ENCODE measurements at places on chromosomes 12 and 14. TPM values are rescaled to one million over a fixed set of nuclear protein-coding genes. Genes with fewer than 3 reads are reported as not detected.

- peak; percentile 51 for DNase-seq
Measured at GRCh38 chr14:32087173-32087861, 10.2 kb downstream of the ARHGAP5 start.

- no peak for DNase-seq
Measured at GRCh38 chr12:132803888-132804287, 24.8 kb downstream of the GOLGA3 start.

- no peak for DNase-seq
Measured at GRCh38 chr12:107843351-107844311, 69.1 kb downstream of the ASCL4 start.

DNA sequence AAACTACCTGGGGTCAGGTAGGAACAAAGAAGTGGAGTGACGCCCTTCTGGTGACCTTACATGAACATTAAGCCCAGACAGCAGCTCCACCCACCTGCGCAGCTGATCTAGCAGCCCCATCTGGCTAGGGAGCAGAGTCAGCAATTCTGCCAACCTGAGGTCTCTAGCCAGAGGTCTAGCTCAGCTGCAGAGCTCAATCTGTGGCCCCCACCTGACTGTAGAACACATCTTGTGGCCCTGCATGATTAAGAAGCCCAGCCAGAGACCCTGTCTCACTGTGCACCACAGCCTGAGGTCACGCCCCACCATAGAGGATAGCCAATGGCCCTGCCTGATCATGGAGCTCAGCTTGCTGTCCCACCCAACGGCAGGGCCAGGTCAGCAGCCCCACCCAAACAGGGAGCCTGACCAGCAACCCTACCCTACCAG, 50.6 kb upstream of the HIGD1C start:
- no peak for DNase-seq

DNA sequence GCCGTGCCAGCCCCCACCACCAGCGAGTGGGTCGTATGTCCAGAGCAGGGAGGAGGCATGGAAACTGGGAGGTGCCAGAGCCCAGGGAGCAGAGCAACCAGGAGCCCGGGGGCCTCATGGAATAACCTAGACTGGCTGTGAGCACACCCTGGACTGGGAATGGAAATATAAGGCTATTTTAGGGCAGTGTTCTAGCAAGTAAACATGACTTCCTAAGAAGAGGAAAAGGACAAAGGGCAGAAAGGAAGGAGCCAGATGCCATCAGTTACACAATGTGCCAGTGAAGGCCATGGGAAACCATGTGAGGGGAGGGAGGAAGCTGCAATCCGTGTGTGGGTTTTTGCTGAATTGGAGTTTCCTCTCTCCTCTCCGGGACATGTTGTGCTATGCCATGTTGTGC, 18.7 kb upstream of the CPM start:
- DNase-seq: no peak

GRCh38 chr12:57215668-57216013, 953 bp upstream of the NXPH4 start:
- no peak for DNase-seq

DNA sequence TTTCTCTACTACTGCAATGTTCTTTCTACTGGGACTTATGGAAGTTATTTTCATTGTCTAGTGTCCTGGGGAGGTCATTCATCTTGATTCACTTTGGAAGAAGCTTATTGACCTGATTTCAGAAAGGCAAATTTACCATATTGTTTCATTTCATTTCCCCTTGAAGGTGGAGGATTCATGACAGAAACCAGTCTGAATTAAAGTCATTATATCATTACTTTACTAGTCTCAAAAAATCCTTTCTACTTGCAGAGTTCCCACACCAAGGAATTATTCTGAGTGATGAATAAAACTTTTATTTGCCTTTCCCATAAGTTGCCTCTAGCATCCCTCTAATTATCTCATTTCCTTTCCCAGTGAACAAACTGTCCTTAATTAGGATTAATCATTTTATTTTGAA, 163.8 kb downstream of the RASSF9 start:
- no peak for DNase-seq

- DNase-seq: no peak
Measured at GRCh38 chr12:88985011-88985410, 367.3 kb downstream of the DUSP6 start.

GRCh38 chr12:109130297-109131153, 14.1 kb downstream of the ACACB start:
- no peak for DNase-seq

- peak; percentile 65 for DNase-seq
Measured at GRCh38 chr12:109385339-109386058, 37.8 kb downstream of the MYO1H start.

GRCh38 chr12:82461393-82461792, 103.1 kb downstream of the METTL25 start:
- peak; percentile 46 for DNase-seq

GRCh38 chr14:100862277-100862676, 36.4 kb downstream of the MEG3 start:
- DNase-seq: no peak

DNA sequence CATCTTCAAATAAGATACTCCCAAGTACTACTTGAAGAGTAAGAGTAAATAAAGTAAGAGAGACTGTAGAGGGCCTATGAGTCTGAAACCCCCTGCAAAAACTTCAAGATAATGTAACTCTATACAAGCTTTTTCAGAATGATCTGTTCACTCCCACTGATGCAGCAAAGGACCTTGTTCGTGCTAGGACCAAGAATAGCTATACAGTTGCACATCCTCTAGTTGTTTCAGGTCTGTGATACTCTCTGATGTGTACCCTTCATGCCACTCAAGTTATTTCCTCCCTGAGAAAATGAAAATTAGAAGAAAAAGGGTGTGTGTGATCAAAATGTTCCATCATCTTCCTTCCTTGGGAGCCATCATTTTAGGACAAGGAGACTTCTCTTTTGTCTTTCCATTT, 204.4 kb downstream of the ALX1 start:
- DNase-seq: no peak

DNA sequence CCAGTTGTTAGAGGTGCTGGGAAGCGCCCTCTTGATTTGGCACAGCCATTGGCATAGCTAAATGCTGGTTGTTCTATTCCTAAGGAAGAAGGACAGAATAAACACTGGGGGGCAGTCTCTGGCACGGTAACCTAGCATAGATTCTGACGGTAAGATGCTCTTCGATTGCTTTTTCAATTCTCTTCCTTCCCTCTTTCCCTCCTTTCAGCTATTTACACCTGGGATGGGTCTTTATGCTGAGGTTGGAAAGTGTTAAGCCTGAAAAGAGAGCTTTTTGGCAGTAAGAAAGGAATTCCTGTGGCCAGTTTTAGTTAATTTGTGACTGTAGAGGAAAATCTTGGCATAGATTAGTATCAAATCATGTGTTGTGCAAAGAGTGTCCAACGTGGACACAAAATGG, 162.8 kb downstream of the SNAPC1 start:
- peak; percentile 56 for DNase-seq

GRCh38 chr14:61584331-61584741, 111.0 kb upstream of the HIF1A start:
- peak; percentile 83 for DNase-seq

GRCh38 chr14:72621387-72622065, 272.4 kb downstream of the DPF3 start:
- no peak for DNase-seq

DNA sequence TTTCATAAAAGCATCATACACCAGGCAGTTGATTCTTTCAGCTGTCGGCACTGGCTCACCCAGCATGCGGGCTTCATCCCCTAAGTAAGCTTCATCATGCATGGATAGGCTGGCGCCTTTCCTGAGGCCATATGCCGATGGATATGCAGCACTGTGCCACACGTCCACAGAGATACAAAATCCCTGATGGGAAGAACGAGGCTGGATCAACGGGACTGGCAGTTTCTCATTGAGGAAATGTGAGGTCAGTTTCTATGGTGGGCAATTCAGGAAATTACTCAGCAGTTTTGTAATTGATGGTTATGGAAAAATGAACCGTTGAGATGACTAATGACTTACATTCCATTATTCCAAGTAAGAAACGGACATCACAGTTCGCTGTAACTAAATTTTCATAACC, 453.8 kb downstream of the TMEM121 start:
- DNase-seq: no peak

- DNase-seq: no peak
Measured at GRCh38 chr12:104555648-104556047, 98.9 kb downstream of the CHST11 start.

DNA sequence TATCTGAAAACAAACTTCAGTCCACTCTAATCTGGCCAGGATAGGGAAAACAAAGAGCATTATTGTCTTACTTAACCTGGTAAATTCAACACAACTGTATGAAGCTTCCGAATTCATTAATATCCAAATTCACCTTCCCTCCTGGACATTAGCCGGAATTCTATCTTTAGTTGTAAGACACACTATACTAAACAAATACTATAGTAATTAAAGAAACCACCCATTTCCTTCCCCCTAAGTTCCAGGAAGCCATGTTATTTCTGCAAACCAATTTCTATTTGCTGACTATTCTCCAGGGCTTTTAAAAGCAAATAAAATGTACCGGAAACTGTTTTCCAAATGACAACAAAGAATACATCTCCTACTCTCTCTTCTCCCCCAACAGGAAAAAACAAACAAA, 122.7 kb upstream of the MDM1 start:
- no peak for DNase-seq

- DNase-seq: peak; percentile 79
Measured at GRCh38 chr14:75234173-75235115, 44.2 kb upstream of the FOS start.

GRCh38 chr14:39431416-39432178, 636 bp downstream of the FBXO33 start:
- peak; percentile 46 for DNase-seq

The AKAP5 gene
- total RNA-seq: 0.13 TPM

The SPRING1 gene
- total RNA-seq: 27.8 TPM

The LGR5 gene
- total RNA-seq: not detected

The CCDC88C gene
- 20.4 TPM for total RNA-seq

The CAPRIN2 gene
- 26.2 TPM for total RNA-seq

The AICDA gene
- not detected for total RNA-seq

The ZFYVE1 gene
- total RNA-seq: 11.3 TPM

The SOAT2 gene
- total RNA-seq: not detected

The LMO3 gene
- total RNA-seq: 3.3 TPM

The KRT3 gene
- total RNA-seq: 0.13 TPM

The TNS2 gene
- 1.3 TPM for total RNA-seq
